ENCODE measurements at places on chromosomes 2 and 18.

- no peak for DNase-seq
Observed at GRCh38 chr2:145412155-145412554, 892.2 kb upstream of the ZEB2 start.

GRCh38 chr2:239108459-239108858 is 260.6 kb downstream of the TWIST2 start:
- DNase-seq = no peak

- DNase-seq = no peak
Observed at GRCh38 chr2:129775952-129776653, 203.4 kb upstream of the RAB6C start.

GRCh38 chr18:48893608-48894600 is 56.9 kb downstream of the SMAD7 start:
- DNase-seq = no peak

GRCh38 chr2:71215447-71215846 is 11.5 kb downstream of the PAIP2B start:
- no peak for DNase-seq

DNA sequence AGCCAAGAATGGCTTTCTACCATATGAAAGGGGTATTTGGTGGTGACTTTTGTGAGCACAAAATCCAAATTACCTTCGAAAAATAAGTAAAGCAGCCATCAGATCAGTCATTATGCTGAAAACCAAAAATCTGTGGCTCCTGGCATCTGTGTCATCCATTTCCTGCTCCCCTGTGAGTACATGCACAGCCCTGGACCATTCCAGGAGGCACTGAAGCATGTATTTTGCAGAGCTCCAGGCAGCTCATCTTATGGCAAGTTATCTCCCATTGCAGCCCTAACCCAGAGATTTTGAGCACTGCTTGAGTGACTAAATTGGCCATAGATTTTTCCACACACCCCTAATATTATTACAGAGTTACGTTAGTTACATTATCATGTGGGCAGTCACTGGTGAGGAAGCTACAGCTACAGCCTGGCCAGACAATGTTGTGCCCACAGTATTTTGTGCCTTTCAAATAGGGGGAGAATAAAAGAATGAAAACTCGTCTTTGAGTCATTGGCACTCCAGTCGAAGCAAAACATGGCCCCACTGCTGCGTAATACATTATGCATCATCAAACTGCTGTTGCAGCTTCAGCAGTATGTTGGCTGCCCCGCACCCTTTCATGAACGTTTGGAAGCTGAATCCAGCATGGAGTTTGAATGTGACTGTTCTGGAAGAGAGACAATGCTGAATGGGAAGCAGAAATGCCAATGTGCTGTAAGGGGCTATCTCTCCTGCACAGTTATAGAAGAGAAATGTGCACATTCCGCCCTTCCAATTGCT is 702.2 kb downstream of the RNF144A start:
- no peak for DNase-seq

DNA sequence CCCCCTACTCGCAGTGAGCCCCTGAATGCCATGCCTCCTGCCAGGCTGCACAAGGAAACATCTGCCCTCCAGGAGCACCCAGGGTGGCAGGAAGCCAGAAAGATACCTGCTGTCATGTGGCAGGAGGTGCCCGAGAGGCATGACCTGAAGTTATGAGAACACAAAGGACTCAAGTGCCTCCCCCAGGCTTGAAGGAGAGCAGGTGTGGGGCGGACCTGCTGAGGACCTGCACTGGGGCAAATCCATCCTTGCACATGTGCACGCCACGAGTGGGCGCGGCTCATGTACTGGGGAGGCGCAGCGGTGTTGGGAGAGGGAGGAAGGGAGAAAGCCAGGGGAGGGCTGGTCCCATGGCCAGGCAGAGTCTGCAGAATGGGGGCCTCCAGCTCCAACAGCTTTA is 26.9 kb downstream of the SDC1 start:
- peak; percentile 94 for DNase-seq

DNA sequence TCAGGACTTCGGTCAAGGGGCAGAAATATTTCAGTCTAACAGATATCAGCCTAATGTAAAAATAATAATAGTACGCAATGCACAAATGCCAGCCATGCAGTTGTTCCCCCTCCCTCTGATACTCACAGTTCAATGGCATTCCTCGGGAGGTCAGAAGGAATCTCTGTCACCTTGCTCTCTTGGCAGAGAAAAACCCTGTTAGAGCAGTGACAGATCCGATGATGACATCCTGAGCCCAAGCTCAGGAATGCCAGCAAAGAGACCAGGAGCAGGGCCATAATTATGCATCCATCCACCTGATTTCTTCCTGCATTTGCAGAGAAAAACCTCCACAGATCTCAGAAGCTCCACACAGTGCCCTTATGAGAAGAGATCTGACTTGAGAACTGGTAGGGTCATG is at the start of gene FSHR:
FSHR (minus strand) TSS at position 376 of the 400 bp plus-strand sequence; CDS start at position 278, 98 bp downstream.
- no peak for DNase-seq
